ENCODE measurements at places on chromosomes 4 and X. TPM values are rescaled to one million over a fixed set of nuclear protein-coding genes. Genes with fewer than 3 reads are reported as not detected.

The MAGED4 gene
- 0.75 TPM for total RNA-seq

The GAGE12E gene
- total RNA-seq = not detected

The VCX gene
- total RNA-seq = not detected

The L1CAM gene
- total RNA-seq = 6.3 TPM

Measured in right atrium auricular region (tissue), 2 donors.